ENCODE measurements at places on chromosomes 1 and 21. TPM values are rescaled to one million over a fixed set of nuclear protein-coding genes. Genes with fewer than 3 reads are reported as not detected.

Gene RHOU
- total RNA-seq = 44.9 TPM

Gene EPRS1
- total RNA-seq = 72.2 TPM

Gene IGSF21
- total RNA-seq = 34.4 TPM

Gene PEA15
- total RNA-seq = 147 TPM

Gene KLHDC9
- 1.9 TPM for total RNA-seq

Gene CHML
- total RNA-seq = 14.2 TPM

Gene CLCA4
- total RNA-seq = not detected

Gene LYPD8
- total RNA-seq = not detected

Gene PPP1R15B
- 46.3 TPM for total RNA-seq

Gene SOX13
- 28.0 TPM for total RNA-seq

Gene TLCD4
- total RNA-seq = 12.5 TPM

Gene FMN2
- not detected for total RNA-seq

Gene ANGPTL7
- total RNA-seq = not detected

Gene PRKAA2
- 2.8 TPM for total RNA-seq

Gene PAPPA2
- total RNA-seq = not detected

Gene SH2D1B
- 4.4 TPM for total RNA-seq

Gene ALG14
- total RNA-seq = 0.97 TPM

Gene FAM72D
- total RNA-seq = 1.9 TPM

Gene S100A8
- 1,104 TPM for total RNA-seq

Gene IVL
- total RNA-seq = not detected

Gene PAQR6
- total RNA-seq = 4.0 TPM

Gene CNIH3
- total RNA-seq = 0.68 TPM

Gene PKNOX1
- 21.2 TPM for total RNA-seq

Gene SLFNL1
- 0.27 TPM for total RNA-seq

Gene SLC2A5
- 8.2 TPM for total RNA-seq

Gene DYNLT5
- total RNA-seq = 1.1 TPM

Gene SELENBP1
- total RNA-seq = 95.7 TPM

Gene SDF4
- total RNA-seq = 121 TPM

Gene SLAMF7
- 39.1 TPM for total RNA-seq

Gene NKAIN1
- not detected for total RNA-seq

Gene AMY2A
- total RNA-seq = not detected

Gene PROX1
- 51.1 TPM for total RNA-seq

Gene DNASE2B
- total RNA-seq = 0.32 TPM

Gene S100A12
- total RNA-seq = 389 TPM

Gene CELA3B
- total RNA-seq = not detected

Gene GREM2
- 1.5 TPM for total RNA-seq

Gene C1orf210
- total RNA-seq = not detected

Gene PRAMEF26
- total RNA-seq = not detected

Gene S100A14
- total RNA-seq = 0.70 TPM

Gene BTG2
- total RNA-seq = 154 TPM
